ENCODE measurements at places on chromosomes 12 and 14.

- peak; percentile 46 for DNase-seq
Observed at GRCh38 chr14:65042731-65043372, 56.2 kb downstream of the FNTB start.

GRCh38 chr12:15631007-15631715 lies 158.0 kb downstream of the EPS8 start:
- no peak for DNase-seq

DNA sequence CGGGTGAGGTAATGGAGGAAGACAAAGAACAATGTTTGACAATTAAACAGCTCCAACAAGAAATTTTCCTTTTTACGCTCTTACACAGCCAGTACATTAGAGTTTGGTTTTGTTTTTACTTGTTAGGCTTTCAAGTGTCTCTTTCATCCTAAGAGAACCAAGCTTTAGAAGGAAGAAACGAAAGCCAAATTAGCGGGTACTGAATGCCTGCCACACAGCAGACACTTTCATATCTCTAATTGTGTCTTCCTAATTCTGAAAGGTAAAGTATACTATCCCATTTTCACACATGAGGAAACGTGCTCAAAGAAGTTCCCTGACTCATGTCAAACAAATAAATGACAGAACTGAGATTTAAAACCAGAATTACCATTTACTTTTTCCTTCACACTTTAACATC lies 65.0 kb downstream of the CDK17 start:
- DNase-seq: no peak

- DNase-seq: no peak
Observed at GRCh38 chr14:103329401-103330347, 4.4 kb upstream of the EIF5 start.

DNA sequence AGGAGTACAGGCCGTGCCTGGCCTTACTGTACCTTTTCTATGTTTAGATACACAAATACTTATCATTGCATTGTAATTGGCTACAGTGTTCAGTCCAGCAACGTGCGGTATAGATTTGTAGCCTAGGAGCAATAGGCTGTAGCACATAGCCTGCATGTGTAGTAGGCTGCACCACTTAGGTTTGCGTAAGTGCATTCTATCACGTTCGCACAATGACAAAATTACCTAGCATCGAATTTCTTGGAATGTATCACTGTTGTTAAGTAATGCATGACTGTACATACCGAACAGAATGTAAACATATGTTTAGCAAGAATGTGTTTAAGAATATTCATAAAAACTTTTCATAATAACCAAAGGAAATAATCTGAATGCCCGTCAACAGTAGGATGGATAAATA lies 31.9 kb downstream of the VRTN start:
- no peak for DNase-seq

GRCh38 chr12:50960130-50960529 lies 7.8 kb downstream of the HIGD1C start:
- no peak for DNase-seq

- no peak for DNase-seq
Observed at GRCh38 chr14:83287300-83287699, 1753.6 kb upstream of the SEL1L start.

All from GM12891 (cell line).